ENCODE measurements at places on chromosomes 16 and 17. TPM values are rescaled to one million over a fixed set of nuclear protein-coding genes. Genes with fewer than 3 reads are reported as not detected.

HSD17B1 gene
- total RNA-seq = 2.4 TPM

RPRML gene
- not detected for total RNA-seq

CLEC19A gene
- 0.13 TPM for total RNA-seq

GRCh38 chr17:48615047-48615962 is at the start of gene HOXB8:
HOXB8 (minus strand) TSS chr17:48615292; CDS start chr17:48614704, 588 bp downstream.
- no peak for DNase-seq

DNA sequence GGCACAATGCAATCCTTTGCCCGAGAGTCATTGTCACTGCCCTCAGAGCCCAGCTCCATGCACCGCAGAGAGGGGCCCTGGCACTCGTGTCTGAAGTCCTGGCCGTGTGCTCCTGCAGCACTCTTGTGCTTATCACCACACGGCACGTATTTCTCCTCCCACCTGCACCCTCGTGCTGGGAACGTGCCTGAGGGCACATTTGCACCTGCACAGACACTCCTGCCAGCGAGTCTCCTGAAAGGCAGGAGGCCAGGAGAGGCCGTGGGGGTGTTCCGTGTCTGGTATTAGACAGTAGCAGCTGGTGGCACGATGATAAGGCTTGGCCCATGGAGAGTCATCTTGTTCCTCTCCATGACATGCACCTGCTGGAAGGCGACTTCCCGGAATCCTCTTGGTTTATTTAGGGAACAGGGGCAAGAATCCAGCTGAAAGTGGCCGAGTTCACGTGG is 3.4 kb upstream of the ACSF3 start:
- no peak for DNase-seq

DNA sequence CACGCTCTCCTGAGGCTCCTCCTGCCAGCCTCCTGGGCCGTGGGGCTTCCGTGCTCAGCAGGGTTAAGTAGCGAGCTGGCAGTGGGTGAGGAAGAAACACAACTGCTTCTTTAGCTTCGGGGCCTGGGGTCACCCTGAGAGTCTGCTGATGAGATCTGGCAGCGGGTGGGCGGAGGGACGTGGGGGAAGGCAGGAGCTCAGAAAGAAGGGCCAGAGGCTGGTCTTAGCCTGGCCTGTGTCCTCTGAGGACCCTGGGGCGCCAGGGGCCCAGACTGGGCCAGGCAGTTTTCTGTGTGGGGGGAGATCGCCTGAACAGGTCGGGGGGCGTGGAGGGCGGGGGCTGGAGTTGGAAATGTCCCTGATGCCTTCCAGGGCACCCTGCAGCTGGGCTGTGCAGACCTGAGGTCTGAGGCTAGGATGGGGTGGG is 97.8 kb upstream of the GSE1 start:
- DNase-seq = no peak

- DNase-seq = no peak
Observed at GRCh38 chr16:83176802-83177201, 550.0 kb downstream of the CDH13 start.

NTN3 gene
- total RNA-seq = 0.36 TPM

Data from sciatic nerve (tissue), 2 donors.